Kidney glomerular epithelial cell (primary cell): ENCODE measurements at places on chromosomes 3 and 15.

GRCh38 chr15:87145696-87146095 is 1066.0 kb downstream of the AGBL1 start:
- no peak for DNase-seq

GRCh38 chr3:53180305-53181023 is 19.5 kb downstream of the PRKCD start:
- no peak for DNase-seq

DNA sequence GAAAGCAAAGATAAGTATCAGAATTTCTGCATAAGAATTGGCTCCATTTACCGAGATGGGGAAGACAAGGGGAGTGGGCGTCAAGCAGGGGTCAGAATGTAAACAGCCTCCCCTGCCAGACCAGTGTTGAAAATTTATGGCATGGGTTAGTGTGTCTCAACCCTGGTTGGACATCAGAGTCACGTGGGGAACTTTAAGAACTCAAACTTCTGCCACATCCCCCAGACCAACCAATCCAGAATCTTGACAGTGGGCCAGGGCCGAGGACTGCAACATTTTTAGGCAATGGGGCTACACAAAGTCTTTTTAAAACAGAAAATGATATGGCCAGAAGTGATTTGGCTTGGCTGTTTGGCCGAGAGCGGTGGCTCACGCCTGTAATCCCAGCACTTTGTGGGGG is 14.3 kb upstream of the MASP1 start:
- no peak for DNase-seq

DNA sequence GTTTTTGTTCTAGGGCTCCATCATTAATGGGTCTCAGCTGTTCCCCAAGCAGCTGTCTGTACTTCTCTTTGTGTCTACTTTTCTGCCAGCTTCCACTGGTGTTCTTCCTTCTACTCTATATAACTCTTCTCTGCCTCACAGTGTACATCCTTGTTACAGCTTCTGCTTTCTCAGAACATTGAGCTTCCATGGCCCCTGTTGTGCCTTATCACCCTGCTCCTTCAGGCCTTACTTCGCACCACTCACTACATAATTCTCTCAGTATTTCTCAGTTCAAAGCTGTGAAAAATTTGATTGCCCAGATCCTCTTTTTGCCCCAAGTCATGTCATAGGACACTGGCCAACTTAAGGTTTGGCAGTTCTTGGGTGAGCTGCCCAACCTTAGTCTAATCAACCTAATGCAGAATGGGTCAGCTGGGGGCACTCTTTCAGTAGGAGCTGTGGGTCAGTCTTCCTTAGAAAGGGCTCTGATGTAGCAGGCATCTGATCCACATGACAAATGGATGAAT is 28.9 kb downstream of the CSTA start:
- DNase-seq, result no peak

- no peak for DNase-seq
These were observed 64.1 kb downstream of the EXOG start for GRCh38 chr3:38560284-38560683.

- no peak for DNase-seq
These were observed 64.8 kb downstream of the DUT start for GRCh38 chr15:48396020-48396419.

GRCh38 chr3:71917545-71917944 is 132.6 kb upstream of the PROK2 start:
- no peak for DNase-seq

DNA sequence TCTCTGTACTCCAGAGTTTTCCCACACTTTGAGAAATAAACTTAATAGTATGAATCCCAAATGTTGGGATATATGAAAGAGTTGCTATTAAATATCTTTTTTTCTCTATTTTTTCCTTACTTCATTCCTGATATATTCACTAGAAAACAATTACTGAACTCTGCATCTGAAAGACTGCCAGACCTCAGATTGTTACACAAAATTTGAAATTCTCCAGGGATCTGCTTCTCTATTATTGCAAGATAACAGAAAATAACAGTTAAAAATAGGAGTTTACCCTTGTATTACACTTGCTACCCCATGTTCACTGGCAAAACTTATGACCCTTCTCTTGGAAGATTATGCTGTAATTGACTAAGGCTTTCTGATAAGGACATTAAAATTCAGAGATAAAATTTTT is 11.7 kb upstream of the P3H2 start:
- DNase-seq, result no peak

- DNase-seq, result no peak
These were observed 9.8 kb downstream of the SYNM start for GRCh38 chr15:99114511-99115299.

DNA sequence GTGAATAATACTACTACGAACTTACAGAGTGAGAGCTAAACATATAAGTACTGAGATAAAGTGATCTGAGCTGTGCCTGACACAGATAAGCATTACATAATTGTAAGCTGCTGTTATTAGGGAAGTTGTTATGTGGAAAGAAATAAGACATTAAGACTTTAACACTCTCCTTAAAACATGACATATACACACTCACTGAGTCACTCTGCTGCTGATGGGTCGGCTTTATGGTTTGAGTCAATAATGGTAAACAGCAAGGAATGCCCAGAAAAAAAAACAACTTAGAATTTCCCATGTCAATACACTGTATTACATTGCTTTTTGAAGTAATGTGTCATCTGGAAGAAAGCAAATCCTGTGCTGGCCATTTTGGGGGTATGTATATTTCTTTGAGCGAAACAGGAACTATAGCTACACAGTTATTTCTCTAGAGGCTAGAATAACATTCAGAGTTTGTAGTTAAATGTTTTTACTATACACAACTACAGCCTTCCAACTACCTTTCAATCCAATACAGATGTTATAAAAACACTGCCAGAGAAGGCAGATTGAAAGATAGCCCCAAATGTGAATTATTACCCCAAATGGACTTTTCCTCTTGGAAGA is 22.8 kb upstream of the SPRED1 start:
- DNase-seq, result no peak

DNA sequence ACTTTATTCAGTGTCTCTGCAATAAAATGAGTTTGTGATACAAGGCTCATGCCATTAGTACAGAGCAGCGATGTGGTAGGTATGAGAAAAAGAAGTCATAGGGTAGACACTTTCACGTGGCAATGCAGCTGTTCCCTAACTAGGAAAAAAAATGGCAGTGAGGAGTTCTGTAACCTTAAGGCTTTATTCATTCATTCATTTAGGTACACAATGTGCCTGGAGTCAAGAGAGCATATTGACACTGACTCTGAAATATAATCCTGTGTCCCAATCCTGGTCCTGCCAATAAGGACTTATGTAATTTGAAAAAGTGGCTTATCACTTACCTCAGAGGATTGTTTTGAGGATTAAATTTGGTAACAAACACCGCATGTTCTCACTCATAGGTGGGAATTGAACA is 173.0 kb upstream of the AZI2 start:
- DNase-seq, result no peak

GRCh38 chr3:52388933-52389332 is 56.0 kb downstream of the SEMA3G start:
- no peak for DNase-seq

DNA sequence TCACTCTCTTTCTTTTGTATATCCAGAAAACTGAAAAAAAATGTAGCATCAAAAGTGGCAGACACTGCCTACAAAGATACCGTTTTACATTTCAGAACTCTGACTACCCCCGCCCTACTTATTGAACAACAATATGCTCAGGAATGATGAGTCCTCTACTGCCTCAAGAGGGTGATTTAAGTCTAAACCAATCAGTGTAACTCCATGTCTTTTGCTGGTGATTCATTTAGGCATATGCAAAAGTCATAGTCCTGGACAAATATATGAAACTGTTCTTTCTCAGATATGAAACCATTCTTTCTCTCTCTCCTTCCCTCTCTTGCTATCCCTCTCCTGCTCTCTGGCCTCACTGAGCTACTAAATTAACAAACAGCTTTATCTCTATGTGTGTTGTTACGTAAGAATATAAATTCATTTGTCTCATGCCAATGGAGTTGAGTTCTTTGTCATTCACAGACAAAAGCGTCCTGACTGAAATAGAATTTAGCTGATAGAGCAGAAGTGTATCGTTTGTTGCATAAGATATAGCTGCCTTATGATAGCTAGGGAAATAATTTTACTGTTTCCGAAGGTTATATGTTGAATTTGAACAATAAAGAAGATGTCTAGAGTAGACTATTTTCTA is 133.7 kb upstream of the OSTN start:
- no peak for DNase-seq

GRCh38 chr3:190362258-190362657 is 25.7 kb upstream of the CLDN16 start:
- no peak for DNase-seq

DNA sequence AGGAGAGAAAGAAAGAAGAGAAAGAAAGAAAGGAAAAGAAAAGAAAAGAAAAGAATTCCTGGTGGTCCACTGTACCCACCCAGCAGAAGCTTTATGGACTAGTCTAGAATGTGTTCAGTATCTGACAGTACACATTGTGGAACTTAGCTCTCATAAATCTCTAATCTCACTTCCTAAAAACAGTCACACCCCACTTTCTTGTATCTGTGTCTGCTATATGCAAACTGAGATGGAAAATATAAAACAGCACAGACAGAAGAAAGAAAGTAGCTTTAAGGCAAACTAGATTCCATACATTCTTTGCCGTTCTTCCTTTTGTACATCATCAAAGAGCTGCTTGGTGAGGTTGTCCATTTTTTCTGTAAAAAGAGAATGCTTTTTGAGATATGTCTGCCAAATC is 41.1 kb upstream of the GNB5 start:
- DNase-seq, result no peak

DNA sequence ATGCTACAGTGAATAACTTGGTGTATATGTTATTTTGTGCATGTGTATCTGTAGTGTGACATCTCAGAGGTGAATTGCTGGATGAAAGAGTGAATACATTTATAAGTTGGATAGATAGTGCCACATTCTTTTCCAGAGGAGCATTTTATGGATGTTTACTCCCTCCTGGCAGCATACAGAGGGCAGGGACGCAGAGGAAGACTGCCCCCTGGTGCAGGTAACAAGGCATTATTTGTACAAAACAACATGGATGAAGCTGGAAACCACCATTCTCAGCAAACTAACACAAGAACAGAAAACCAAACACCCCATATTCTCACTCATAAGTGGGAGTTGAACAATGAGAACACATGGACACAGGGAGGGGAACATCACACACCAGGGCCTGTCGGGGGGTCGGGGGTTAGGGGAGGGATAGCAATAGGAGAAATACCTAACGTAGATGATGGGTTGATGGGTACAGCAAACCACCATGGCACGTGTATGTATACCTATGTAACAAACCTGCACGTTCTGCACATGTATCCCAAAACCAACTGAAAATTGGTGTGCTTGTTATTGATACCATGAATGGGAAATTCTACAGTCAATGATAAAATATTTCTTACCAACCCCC is 57.9 kb upstream of the CTXND1 start:
- peak; percentile 29 for DNase-seq

GRCh38 chr3:108936924-108937689 is 16.6 kb downstream of the GUCA1C start:
- DNase-seq, result no peak

DNA sequence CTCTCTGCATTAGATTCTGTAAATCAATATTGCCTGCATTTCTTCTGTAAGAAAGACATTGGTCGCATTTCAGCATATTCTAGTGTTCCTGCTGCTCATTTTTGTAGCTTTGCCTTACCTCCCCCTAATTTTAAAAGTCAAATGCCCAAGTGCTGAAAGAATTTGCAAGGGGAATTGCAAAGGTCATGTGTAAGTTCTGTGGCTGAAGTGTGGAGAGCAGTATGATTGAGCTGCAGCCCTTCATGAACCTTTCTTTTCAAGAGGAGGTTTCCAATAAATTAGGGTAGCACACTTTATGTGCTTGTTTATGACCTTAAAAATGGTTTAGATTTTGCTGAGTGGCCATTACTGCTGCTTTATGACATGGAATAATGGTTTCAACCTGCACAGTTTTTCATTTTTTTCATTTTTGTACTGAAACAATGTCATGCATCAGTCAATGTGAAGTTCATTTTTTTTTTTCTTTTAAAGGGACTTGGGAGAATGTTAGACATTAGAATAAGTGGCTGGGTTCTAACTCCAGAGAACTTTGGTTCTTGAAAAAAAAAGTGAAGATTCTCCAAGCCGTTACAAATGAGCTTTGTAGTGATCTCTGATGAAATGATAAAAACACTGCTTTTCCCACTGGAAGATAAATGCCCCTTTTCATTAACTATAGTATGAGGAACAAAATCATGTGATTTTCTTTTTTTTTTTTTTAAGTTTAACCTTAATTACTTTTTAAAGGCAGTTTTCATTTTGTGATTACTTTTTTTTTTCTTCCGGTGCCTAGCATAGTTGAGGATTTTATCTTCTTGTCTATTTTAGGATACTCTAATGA is 99.6 kb downstream of the MITF start:
- no peak for DNase-seq
